ENCODE measurements at places on chromosomes 12 and 14. TPM values are rescaled to one million over a fixed set of nuclear protein-coding genes. Genes with fewer than 3 reads are reported as not detected.

DNA sequence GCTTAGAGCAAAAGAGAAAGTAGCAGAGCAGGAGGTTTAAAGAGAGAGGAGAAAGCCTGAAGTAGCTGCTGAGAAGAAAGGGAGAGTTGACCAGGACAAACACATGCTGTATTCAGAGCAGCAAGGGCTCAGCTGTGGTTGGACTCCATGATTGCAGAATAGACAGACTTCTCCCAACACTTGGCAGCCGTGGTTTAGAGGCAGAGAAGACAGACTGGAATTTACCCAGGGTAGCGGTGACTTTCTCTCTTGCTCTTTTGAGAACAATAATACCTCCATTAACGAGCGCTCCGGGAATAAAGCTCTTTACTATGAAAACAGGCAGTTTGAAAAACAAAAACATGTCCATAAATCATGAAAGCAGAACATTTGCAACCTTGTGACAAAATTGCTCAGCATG lies 21.4 kb upstream of the IGF1 start:
- no peak for DNase-seq

- no peak for DNase-seq
Measured at GRCh38 chr14:81582420-81582819, 48.8 kb upstream of the SEL1L start.

GRCh38 chr12:93098077-93098476 lies 169.0 kb upstream of the EEA1 start:
- DNase-seq = peak; percentile 63

- DNase-seq = no peak
Measured at GRCh38 chr12:93832131-93832530, 155.0 kb downstream of the CRADD start.

- no peak for DNase-seq
Measured at GRCh38 chr12:82440885-82441284, 82.6 kb downstream of the METTL25 start.

GRCh38 chr12:90695415-90695814 lies 259.6 kb downstream of the CCER1 start:
- DNase-seq = no peak

DNA sequence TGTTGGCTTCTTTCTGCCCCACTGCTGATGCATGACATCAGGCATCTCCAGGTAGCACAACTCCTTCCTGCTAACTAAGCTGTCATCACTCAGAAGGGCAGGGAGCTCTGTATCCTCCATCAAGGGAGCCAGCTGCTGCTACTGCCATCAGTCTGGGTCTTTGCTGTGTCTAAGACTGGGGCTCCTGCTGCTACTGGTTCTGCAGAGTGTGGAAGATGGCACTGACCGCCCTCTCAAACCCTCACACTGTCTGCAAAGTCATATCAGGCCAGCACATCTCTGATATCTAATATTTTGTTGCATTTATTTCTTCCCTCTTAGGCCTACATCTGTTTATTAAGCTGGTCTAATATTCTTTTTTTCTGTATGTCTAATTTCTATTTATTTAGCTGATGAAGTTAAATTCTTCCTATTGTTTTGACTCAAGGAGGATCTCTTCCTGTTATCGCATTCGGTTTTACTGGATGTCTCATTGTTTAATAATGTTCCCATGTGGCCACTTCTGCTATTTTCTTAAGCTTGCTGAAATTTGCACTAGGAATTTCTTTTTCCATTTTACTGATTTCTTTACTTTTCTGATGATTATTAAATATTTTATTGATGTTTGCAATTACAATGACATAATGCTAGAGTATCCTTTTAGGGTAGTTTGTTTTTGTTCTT lies 7.6 kb upstream of the E2F7 start:
- no peak for DNase-seq

- DNase-seq = no peak
Measured at GRCh38 chr14:54488318-54488645, 498 bp downstream of the GMFB start.

GRCh38 chr14:51564460-51564859 lies 87.2 kb upstream of the FRMD6 start:
- DNase-seq = no peak

- peak; percentile 49 for DNase-seq
Measured at GRCh38 chr14:92039063-92039718, 668 bp downstream of the TRIP11 start.

GRCh38 chr12:96892104-96892503 lies 15.0 kb upstream of the NEDD1 start:
- DNase-seq = no peak

DNA sequence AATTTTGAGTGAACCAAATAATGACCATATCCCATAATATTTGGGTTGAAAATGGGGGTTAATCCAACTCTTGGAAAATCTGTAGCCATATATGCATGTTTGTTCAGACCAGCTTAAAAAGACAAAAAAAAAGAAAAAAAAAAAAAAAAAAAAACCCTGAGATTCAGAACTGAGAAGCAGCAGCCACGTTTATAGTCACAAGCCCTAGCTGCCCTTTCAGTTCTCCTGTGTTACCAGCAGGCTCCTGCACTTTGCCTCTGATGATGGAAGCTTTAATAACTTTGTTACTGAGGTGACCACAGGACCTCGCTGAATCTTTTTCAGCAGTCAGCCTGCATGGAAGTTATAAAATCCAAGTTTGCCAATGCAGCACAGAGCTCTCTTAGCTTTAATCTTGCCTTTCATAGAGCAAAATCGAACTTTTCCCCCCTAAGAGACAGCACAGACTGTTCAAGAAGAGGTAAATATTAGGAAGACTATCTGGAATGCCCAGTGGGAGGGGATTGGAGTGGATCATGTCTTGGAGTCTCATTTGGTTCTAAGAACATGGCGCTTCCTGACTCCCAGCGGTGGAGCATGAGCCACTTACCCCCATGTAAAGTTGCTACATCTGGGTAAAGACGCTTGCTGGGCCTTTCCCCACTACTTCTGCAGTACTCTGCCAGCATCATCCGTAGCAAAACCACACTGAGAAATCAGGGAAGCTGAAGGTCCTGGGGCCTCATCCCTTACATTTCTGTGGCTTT lies 20.6 kb downstream of the GNG2 start:
- no peak for DNase-seq

DNA sequence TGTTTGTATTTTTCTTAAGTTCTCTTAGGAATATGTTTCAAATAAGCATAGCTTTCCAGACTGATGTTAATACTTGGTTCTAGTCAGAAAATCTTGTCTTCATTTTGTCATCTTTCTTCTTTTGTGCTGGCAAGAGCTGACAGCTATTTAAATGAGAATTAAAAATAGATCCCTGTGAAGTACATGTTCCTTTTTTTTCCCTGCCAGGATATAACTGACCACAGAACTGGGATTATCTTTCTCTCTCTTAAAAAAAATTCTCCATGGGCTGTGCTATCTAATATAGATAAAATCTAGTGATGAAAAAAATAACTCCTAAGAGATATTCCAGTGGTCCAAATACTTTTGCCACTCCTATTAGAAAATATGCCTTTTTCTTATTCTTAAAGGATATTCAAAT lies 163.4 kb downstream of the AKAP6 start:
- no peak for DNase-seq

GRCh38 chr12:104707194-104707593 lies 250.4 kb downstream of the CHST11 start:
- no peak for DNase-seq

GRCh38 chr12:55933169-55933798 lies 2.3 kb downstream of the DGKA start:
- DNase-seq = peak; percentile 22

DNA sequence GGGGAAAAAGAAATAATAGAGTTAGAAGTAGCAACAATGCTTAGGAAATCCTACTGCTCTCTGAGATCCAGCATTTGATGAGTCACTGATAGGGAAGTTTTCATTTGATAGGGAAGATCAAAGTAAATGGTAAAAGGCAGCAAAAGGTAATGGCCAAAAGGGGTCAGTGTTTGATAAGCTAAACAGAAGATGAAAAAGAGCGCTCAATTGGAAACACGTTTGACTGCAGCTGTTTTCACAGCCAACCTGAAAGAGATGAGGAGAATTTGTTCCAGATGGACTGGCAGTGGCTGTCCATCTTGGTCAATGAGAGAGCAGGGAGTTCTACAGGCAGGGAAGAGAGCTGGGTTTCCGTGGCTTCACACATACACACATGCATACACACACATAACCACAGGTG lies 264.2 kb downstream of the TMEM132C start:
- DNase-seq = no peak

DNA sequence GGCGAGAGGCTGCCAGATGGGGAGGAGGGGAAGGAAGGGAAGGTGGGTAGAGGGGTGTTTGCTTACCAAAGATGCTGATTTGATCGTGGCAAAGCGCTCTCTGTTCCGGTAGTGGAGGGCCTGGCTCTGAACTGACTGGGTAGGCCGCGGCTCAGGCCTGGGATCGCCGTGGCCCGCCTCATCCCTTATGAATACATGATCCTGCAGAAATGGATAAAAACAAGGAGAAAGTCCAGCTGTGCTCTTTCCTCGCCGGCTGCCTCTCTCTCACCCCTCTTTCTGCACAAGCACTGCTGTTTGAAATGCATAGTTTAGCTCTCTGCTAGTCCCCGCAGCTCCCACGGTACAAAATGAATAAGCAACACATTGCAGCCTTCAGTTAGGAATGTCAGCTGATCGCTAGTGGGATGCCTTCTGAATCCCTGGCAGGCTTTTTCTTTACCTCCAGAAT lies 53.8 kb downstream of the PEBP1 start:
- DNase-seq = no peak

GRCh38 chr14:21102521-21103410 lies 1.9 kb downstream of the TMEM253 start:
- no peak for DNase-seq

- no peak for DNase-seq
Measured at GRCh38 chr12:41777064-41777790, 367.4 kb downstream of the GXYLT1 start.

DNA sequence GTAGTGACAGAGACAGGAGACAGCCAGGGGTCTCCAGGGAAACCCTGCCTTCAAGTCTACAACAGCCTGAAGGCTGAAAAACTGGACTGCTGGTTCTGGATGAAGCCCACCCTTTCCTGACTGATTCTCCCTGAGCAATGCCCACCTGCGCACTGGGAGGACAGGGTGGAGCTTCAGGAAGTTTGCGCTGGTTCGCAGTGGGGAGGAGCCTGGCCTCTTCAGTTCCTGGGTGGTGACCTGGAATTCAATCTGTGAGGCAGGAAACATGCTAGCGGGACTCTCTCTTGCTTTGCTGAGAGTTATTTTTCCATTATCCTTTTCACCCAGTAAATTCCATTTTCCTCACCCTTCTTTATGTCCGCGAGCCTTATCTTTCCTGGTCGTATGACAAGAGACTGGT lies 600.8 kb downstream of the TRHDE start:
- no peak for DNase-seq

- DNase-seq = no peak
Measured at GRCh38 chr14:57212919-57213318, 55.8 kb downstream of the EXOC5 start.

DNA sequence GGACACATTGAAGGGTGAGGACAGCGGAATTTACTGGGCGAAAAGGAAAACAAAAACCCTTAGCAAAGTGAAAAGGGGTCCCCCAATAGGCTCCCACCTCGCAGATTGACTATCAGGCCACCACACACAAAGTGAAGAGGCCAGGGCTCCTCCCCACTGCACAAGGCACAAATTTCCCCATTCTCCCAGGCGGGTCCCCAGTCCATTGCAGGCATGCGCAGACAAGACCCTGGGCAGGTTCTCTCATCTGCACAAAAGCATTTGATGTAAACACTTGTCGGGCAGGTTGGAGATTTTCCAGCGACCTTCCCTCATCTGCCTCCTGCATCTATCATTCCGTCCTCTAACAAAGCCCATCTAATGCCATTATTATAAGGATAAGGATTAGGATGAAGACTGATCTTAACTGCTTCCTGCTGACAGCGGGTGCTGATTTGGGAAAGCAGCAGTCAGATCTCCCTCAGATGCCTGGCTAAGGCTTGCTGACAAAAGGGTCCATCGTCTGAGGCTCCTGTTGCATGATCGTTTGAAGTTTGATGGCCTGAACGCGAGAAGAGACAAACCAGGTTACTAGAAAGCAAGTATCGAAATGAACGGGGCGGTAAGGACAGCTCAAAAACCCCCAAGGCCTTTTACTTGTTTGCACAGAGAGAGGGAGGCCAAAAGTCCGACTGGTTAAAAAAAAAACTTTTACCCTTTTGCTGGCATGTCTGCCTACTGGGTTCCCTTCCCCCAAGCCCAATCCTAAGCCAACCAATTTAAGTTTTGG lies 14.4 kb downstream of the ASCL4 start:
- DNase-seq = no peak

Gene HOXC9
- 11.3 TPM for total RNA-seq

Gene LIN7A
- total RNA-seq = 1.5 TPM

Gene ARHGAP9
- 0.84 TPM for total RNA-seq

Gene FOXG1
- total RNA-seq = not detected

Gene PRIMA1
- total RNA-seq = 1.5 TPM

Gene NGB
- not detected for total RNA-seq

Gene LYZ
- 1.3 TPM for total RNA-seq

Gene MYF5
- not detected for total RNA-seq

Gene MYBPC1
- total RNA-seq = not detected

Gene HOXC12
- not detected for total RNA-seq
